ENCODE measurements at places on chromosomes 11 and 22.

DNA sequence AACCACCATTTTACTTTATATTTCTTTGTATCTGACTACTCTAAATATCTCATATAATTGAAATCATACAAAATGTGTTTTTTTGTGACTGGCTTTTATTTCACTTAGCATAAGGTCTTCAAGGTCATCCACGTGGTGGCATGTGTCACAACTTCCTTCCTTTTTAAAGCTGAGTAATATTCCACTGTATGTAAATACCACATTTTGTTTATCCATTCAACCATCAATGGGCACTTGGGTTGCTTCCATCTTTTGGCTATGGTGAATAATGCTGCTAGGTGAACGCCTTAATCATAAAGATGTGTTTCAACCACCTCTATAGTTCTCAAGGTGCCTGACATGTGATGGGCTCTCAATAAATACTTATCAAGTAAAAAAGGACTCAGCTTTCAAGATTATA is 15.5 kb downstream of the RAB30 start:
- DNase-seq: no peak

- no peak for DNase-seq
Observed at GRCh38 chr11:46243796-46244109, 33.7 kb upstream of the CREB3L1 start.

GRCh38 chr11:112174789-112175598 is at the start of gene BCO2:
Gene BCO2 (plus strand): TSS chr11:112175512. CDS start chr11:112175602, 90 bp downstream.
- peak; percentile 51 for DNase-seq

DNA sequence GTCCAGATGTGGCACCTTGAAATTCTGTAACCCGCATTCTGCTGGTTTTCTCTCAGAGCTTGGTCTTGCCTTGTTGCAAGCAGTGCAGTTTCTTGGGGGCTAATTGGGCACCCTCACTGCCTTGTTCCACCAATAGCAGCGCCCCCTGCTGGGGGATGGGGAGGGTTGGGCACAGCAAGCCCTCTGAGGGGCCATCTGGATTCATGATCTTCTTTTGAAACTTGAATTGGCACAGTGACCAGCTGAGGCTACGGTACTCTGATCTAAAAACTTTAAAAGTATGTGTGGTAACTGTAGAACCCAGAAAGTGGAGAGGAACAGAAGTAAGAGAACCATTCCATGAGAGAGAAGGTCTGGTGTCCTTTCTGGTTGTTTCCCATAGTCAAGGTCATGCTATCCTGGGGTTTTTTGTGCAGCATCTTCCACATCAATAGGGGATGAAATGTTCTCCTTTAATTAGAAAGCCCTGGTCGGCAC is 64.2 kb downstream of the MED15 start:
- peak; percentile 71 for DNase-seq

- no peak for DNase-seq
Observed at GRCh38 chr11:112972399-112973145, 11.4 kb downstream of the NCAM1 start.

DNA sequence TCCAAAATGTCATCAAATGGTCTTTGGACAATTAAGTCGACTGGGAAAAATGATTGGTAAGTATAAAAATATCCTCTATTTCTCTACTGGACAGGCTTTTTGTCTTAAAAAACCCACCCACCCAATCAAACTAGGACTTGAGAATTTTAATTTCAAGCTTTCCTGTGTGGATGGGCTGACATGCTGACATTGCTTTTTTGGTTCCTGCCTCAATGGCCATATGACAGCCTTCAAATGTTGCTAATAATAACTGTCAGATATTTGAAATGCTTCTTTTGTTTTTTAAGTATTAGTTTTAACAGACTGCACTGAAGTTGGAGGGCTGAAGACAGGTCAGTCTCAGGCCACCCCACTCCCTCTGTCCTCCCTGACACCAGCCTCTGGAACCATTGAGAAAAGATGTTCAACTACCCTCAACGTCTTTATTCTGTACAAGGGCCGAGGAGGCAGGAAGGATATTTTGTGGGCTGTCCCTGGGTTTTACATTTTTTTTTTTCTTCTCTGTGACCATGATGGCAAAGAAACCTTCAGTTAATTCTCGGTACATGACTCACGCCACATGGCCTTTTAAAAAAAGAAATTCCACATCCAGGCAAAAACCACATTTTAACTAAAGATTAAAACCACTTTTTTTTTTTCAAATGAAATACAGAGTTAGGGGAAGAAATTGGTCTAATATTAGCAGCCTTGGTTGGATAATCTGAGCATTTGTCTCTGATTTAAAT is 130.4 kb downstream of the SLC1A2 start:
- DNase-seq: peak; percentile 30

DNA sequence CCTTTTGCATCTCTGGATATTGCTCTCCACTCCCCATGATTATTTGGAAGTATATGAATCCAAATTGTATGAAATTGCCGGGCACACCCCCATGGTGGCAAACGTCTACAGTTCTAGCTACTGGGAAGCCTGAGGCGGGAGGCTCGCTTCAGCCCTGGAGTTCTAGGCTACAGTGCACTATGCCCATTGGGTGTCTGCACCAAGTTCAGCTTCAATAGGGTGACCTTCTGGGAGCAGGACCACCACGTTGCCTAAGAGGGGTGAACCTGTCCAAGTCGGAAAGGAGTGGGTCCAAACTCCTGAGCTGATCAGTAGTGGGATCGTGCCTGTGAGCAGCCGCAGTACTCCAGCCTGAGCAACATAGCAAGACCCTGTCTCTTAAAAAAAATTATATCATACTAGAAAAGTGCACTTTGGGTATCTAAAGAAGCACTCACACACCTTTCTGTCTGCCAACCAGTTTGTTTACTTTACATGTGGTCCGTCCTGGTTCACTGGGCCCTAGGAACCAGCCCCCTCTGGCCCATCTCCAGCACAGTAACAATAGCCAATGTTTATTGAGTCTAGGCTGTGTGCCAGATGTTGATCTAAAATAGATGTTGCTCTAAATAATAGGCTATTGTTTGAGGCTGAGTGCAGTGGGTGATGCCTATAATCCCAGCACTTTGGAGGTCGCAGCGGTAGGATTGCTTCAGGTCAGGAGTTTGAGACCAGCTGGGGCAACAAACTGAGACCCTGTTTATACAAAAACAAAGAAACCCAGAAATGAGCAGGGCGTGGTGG is 16.4 kb upstream of the KAT5 start:
- DNase-seq: no peak

- no peak for DNase-seq
Observed at GRCh38 chr22:28795932-28796856, 4.2 kb downstream of the XBP1 start.

DNA sequence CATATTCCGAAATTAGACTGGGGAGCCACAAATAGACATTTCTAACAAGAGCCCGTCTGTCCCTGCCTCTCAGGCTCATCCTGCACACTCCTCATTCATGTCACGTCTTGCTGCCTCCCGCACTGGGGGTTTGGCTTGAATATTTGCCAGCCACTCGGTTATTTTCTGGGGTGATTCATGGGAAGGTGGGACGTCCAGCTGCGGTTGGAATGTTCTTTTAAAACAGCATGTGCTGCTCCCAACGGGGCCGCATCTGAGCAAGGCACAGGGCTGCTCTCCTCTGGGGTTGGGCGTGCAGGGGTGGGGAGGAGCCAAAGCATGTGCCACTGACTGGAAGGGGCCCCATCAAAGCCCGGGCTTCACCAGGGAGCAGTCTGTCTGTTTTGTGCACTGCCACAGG is 25.9 kb upstream of the SLC5A4 start:
- DNase-seq: no peak
